Panc1 (cell line): ENCODE measurements at places on chromosomes 5 and 9. TPM values are rescaled to one million over a fixed set of nuclear protein-coding genes. Genes with fewer than 3 reads are reported as not detected.

The NPR3 gene
- total RNA-seq = 0.10 TPM

GRCh38 chr5:172723508-172723907 is 47.5 kb downstream of the DUSP1 start:
- no peak for DNase-seq

- no peak for DNase-seq
Measured at GRCh38 chr5:112024769-112025168, 267.8 kb upstream of the NREP start.

DNA sequence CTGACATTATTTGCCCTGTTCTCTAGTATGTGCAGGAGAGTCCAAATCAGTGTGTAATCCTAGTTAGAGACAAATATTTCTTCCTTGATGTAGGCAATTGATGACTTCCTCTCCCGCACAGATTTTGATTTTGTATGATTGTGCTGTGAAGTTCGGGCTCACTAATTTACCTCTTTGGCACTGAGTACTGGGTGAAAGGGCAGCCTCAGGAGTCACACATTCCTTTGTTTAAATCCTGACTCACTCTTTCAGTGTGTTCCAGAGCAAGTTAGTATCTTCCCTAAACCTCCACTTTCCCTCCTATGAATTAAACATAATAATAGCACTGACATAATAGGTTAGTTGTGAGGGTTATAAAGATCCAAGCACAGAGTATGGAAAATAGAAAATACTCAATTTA is 269.7 kb downstream of the ISL1 start:
- no peak for DNase-seq

DNA sequence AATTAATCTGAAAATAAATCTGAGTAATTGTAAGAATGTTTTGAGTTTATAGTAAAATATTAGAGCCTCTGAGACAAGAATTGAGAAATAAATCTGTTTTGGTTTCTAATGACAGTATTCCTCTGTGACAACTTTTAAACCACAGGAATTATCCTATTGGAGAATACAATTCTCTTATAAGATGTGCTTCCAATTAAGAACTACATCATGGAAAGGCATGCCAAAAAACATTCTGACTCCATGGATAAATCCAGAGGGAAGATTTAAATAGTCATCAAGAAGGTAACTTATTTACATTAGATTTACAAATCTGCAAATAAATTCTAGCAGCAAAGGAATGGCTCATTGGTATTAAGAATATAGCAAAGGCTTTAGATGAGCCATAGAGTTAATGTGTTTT is 178.3 kb upstream of the ACOT12 start:
- no peak for DNase-seq
